ENCODE measurements at places on chromosomes 12 and 14.

GRCh38 chr12:11584221-11584855, 65.1 kb upstream of the ETV6 start:
- no peak for DNase-seq

DNA sequence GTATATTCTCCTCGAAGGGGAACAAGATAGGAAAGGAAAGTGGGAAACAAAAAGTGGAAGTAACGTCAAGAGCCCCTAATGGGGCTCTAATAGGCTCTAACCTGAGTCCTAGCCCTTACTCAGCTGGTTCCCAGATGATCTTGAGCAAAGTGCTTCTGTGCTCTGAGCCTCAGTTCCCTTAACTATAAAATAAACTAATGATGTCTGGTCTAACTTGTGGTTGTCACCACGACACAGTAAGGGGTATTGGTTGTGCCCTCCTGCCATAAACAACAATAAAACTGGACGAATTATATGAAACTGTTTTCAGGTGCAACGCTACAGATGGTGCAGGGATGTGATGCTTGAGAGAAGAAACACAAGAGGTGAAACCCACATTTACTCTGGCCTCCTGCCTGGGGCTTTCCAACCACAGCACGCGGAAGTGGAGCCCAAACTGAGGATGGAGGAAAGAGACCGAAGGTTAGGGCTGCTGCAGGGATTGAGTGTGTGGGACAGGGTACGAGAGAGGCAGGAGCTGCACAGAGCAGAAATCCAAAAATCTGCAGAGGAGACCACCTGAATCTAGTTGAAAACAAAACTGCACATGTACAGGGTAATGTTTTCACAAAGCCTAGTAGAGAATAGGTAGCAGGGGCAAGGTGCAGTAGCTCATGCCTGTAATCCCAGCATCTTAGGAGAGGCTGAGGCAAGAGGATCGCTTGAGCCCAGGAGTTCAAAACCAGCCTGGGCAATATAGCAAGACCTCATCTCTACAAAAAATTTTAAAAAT, 45.6 kb upstream of the BCL2L14 start:
- no peak for DNase-seq

DNA sequence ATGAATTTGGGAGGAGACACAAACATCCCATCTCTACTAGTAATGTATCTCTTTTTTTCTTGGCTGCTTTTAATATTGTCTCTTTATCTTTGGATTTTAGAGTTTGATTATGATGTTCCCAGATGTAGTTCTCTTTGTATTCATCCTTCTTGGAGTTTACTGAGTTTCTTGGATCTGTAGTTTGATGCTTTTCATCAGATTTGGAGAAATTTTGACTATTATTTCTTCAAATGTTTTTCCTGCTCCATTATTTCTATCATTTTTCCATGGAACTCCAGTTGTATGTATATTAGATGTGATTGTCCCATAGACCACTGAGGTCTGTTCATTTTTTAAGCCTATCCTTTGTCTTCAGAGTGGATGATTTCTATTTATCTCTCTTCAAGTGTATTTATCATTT, 90.7 kb upstream of the ARHGAP5 start:
- no peak for DNase-seq

GRCh38 chr12:88108021-88108420, 33.9 kb downstream of the CEP290 start:
- DNase-seq: no peak

DNA sequence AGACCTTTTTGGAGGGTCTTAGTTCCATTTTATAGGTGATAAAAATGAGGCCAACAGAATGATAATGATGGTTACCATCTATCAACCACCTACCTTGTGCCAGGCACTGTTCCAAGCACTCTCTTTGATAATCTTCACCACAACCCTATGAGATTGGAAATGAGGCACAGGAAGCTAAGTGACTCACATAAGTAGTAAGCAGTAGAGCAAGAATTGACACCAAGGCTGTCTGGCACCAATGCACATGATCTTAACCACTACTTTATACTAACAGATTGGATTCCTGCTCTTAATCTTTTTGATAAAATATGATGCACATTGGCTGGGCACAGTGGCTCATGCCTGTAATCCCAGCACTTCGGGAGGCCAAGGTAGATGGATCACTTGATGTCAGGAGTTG, 91.4 kb downstream of the DRAM1 start:
- no peak for DNase-seq

GRCh38 chr12:120800665-120801064, 75.0 kb downstream of the ACADS start:
- DNase-seq: no peak

- no peak for DNase-seq
Measured at GRCh38 chr12:17097674-17098073, 491.7 kb upstream of the LMO3 start.

- DNase-seq: no peak
Measured at GRCh38 chr14:30243805-30244204, 315.2 kb upstream of the G2E3 start.

- DNase-seq: no peak
Measured at GRCh38 chr12:94841177-94841576, 162.3 kb downstream of the NDUFA12 start.

DNA sequence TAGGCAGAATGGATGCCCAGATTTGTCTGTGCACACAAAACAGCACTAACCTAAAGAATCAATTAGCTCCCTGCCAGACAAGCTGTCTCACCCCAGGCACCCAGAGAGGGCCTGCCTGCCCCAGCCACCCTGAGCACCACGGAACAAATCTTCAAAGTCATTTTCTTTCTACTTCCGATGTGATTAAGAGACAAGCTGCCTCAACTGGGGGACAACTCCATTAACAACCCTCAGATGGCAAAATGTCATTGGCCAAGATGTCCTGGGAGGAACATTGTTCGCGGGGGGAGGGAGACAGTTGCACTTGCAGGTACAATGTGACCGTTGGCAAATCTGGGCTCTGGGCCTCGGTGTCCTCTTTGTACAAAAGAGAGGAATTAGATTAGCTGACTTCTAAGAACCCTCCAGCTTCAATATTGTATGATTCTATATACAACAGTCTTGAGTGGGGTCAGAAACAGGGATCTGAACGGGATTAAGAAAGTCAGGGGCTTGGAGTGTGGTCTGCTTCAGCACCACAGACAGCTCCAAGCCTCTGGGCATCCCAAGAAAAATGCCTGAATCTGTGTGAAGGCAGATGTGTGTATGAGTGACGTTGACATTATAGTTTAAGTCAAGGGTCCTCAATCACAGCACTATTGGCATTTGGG, 42.8 kb upstream of the CMKLR1 start:
- no peak for DNase-seq

DNA sequence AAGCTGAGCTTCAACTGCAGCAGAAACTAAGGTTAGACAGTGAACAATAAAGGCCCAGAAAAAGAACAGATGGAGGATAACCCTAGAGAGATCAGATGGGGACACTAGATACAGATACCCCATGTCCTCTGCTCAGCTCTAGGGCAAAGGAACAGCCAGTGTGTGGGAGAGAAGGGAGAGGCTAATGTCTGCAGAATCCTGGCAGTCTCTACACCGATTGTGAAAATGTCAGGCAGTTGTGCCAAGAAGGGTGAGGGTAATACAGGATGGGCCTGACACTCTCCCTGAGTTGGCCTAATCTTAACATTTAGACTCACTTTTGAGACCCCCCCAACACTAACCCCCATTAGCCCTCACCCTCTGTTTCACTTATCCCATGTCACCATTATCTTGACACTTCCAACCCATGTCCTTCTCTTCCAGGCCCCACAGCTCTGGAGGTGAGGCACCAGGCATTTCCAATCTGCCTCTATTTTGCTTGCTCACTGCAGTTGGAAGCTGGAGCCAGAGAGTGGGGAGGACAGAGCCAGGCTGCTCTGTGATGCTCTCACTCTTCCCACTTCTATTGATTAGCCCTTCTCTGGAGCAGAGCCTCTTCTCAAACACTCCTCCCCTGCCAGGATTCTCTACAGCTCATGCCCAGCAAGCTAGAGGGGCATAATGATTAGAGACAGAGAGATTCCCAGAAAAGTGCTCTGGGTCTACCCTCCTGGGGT, 3.0 kb upstream of the BLOC1S1 start:
- no peak for DNase-seq

GRCh38 chr12:86801439-86801838, 545.2 kb upstream of the MGAT4C start:
- DNase-seq: no peak

- no peak for DNase-seq
Measured at GRCh38 chr12:6228535-6229223, 28.5 kb downstream of the CD9 start.

GRCh38 chr14:45868863-45869262, 615.9 kb upstream of the MIS18BP1 start:
- DNase-seq: no peak

- no peak for DNase-seq
Measured at GRCh38 chr12:77742631-77743030, 88.1 kb upstream of the NAV3 start.

- no peak for DNase-seq
Measured at GRCh38 chr14:45587142-45587541, 334.1 kb upstream of the MIS18BP1 start.

GRCh38 chr12:6899427-6899826, 5.2 kb upstream of the LRRC23 start:
- DNase-seq: no peak

- peak; percentile 18 for DNase-seq
Measured at GRCh38 chr12:125773033-125773640, 707.9 kb downstream of the AACS start.

- DNase-seq: no peak
Measured at GRCh38 chr12:117152793-117153775, 37.2 kb downstream of the FBXO21 start.

DNA sequence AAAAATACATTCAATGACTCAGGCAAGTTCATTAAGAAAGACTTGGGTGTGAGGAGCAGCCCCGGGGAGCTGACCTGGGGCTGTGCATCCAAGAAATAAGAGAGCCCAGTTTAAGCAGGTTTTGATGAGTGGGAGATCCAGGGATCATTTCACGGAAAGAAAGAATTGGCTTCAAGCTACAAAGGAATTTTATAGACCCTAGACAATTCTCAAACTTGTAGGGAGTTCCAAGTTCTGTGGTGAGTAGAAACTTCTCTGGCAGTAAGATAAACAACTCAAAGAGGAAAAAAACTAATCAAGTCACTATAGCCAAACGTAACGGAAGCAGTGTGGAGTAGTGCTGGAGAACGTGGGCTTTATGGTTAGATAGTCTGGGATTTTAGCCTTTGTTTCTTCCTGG, 175.7 kb upstream of the DDHD1 start:
- no peak for DNase-seq

DNA sequence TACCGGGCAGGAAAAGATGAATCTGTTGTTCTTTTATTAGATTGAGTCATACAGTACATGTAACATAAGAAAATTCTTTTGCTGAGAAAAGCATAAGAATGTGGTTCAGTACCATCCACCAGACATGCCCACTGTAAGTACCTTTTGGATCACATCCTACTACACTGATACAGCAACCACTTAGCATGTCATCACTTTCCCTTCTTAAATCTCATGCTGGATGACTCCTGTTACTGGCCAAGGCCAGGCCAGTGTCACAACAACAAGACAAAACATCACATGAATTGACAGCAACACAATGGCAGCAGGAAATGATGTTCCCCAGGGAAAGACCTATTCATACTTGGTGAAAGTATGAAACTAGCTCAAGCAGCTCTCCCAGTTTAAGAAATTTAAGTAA, 46.4 kb downstream of the STXBP6 start:
- no peak for DNase-seq

- no peak for DNase-seq
Measured at GRCh38 chr12:48419116-48419935, 53.0 kb upstream of the ANP32D start.

GRCh38 chr12:4951601-4952000, 41.9 kb downstream of the KCNA1 start:
- no peak for DNase-seq

- DNase-seq: no peak
Measured at GRCh38 chr12:119666900-119667576, 895 bp upstream of the PRKAB1 start.

- peak; percentile 52 for DNase-seq
Measured at GRCh38 chr12:21527451-21528180, 1.5 kb downstream of the SPX start.

DNA sequence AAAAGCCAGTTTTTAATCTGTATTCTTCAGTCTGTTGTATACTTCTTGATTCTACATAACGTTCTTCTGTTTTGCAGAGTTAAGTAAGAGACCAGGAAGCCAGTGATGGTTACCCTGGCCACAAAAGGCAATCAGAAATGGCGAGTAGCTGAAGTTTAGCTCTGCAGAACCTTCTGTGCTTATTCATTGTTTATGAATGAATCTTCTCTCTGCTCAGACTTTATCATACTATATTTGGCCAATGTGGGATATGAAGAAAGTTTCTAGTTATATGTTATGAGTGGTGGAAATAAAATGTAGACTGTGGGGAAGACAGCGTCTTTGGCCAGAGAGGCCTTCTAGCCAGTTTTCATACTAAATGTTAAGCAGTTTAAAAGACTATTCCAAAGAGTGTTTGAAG, 249.9 kb upstream of the RGS6 start:
- DNase-seq: no peak

DNA sequence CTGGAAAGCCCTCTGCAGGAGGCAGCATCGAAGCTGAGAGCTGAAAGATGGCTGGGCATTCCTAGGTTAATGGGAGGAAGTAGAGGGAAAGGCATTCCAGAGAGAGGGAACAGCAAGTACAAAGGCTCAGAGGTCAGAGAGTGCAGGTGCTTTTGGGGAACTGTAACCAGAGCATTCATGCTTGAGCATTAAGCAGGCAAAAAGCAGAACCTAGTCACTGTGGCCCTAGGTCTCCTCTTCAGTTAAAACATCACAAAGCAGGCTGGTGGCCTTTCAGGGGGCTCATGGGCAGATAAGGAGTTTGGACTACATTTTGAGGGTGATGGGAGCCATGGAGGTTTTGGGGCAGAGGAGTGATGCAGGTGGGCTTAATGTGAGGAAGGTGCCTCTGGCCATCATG, 169.2 kb upstream of the MYL2 start:
- DNase-seq: no peak

- peak; percentile 10 for DNase-seq
Measured at GRCh38 chr12:70576341-70577282, 60.6 kb downstream of the PTPRB start.

GRCh38 chr12:124765581-124766489, 97.8 kb downstream of the SCARB1 start:
- no peak for DNase-seq

DNA sequence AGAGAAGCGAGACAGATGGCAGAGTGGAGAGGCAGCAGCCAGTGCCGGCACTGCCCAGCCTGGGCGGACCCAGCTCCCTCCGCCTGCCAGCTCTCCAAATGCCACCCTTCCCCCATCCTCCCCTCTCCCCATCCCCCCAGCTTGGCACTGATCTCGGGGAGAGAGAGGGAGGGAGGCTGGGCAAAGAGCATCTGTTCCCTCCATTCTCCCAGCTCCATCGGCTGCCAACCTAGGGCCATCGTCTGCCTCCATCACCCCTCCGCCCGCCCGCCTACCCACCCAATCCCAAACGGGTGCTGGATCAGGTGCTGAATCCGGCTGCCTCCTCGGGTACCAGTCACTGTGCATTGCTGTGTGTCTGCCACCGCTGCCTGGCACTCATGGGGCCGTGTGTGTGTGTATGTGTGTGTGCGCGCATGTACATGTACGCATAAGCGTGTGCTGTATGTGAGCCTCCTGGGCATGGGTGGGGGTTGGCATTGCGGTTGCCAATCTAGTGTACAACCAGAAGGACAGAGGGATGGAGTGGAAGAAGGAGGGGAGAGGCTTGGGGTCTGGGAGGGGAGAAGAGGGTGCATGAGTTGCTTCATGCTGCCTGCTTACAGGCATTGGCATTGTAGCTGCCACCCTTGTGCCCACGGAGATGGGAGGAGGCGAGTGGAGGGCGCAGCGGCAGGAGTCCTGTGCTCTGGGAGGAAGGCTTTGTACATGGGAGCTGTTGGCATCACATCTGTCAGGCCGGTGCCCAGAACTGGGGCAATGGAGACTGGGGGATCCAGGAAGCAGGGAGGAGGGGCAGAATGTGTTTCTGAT, 38.4 kb downstream of the ZFHX2 start:
- DNase-seq: no peak
